ENCODE measurements at places on chromosomes 7 and 10.

- no peak for DNase-seq
Observed at GRCh38 chr7:26307226-26307625, 15.6 kb downstream of the SNX10 start.

DNA sequence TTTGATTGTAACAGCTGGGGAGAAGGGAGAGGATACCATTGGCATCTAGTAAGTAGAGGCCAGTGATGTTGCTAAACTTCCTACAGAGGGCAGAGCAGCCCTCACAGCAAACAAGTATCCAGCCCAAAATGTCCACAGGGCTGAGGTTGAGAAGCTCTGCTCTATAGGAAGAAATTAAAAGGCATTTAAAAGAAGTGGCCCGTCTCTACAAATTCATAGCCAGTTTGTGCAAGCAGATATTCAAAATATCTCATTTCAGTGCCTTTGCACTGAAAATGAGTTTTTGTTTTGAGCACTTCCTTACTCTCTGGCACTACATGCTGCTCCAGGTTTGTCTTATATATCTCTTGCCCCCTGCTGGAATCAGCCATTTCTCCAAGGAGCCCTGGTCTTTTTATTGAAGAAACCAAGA, 330.0 kb downstream of the BBS9 start:
- no peak for DNase-seq

DNA sequence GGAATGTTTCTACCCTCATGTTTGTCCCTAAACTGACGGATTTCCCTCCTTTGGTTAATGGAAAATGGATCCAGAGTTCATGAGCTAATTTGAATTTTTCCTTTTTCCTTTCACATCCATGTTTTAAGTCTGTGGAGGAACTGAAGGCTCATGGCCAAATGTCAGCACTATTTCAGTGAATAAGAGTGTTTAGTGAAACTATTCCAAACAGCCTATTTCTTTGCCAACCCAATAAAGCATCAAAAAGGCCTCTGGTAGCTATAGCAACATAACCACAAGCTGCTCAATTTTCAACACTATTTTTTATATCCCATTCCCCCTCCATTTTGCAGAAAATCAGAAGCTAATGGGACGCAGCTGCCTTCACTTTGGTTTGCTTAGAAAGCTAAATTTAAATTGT, 1454.1 kb downstream of the GATA3 start:
- no peak for DNase-seq

- DNase-seq, result no peak
Observed at GRCh38 chr10:13491747-13492360, 37.0 kb downstream of the BEND7 start.

DNA sequence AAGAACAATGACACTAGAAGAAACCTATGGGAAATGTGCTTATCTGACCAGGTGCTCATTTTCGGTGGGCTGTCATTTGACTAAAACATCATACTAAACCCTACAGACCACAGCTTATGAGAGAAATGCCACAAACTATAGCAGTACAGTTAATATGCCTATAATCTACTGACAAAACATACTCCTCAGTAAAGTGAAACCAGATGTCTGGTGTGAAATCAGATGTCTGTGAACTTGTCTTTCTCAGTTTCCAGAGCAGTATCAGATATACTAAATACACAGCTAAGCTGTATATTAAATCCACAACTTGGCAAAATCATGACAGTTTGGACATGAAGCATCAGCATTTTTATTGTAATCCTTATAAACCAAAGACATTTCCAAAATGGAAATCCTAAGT, 3.3 kb downstream of the IMMP2L start:
- no peak for DNase-seq

- no peak for DNase-seq
Observed at GRCh38 chr7:128030654-128031611, at the start of gene LRRC4. Gene LRRC4, minus strand, starts transcription at chr7:128031437. Its CDS starts 797 bp downstream, at chr7:128030640.

- no peak for DNase-seq
Observed at GRCh38 chr10:30999070-30999712, 32.5 kb downstream of the ZNF438 start.

DNA sequence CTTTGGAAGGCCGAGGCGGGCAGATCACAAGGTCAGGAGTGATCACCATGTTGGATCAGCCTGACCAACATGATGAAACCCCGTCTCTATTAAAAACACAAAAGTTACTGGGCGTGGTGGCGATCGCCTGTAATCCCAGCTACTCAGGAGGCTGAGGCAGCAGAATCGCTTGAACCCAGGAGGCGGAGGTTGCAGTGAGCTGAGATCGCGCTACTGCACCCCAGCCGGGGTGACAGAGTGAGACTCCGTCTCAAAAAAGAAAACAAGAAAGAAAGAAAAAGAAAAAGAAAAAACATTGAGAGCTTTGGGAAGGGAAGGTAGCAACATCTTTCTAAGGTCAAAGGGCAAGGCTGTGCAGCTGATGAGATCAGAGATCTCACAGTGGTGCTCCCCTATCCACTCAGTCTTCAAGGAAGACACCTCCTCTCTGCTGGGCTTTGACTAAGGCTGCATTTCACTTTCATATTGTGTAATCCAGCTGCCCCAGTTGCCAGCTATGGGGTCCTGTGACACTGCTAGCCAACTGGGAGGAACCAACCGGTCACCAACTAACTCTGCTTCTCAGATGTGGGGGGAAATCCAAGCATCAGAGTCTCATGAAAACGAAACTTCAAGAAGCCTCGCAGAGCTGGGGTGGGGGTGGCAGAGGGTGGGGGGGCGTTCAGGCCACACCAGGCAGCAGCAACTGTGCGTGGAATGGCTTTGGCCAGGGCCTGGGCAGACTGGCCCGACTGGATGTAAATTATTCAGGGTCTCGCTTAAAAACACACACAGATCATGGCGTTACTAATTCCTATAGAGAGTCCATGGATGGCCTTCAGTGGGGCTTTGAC, 1.5 kb downstream of the IL15RA start:
- peak; percentile 19 for DNase-seq

- no peak for DNase-seq
Observed at GRCh38 chr10:102923601-102924000, 5.5 kb downstream of the CNNM2 start.

- no peak for DNase-seq
Observed at GRCh38 chr7:150955519-150956394, 22.4 kb downstream of the KCNH2 start.

GRCh38 chr7:134034652-134035051, 92.5 kb upstream of the LRGUK start:
- no peak for DNase-seq

GRCh38 chr10:101464599-101464998, 110.6 kb downstream of the BTRC start:
- DNase-seq, result no peak

DNA sequence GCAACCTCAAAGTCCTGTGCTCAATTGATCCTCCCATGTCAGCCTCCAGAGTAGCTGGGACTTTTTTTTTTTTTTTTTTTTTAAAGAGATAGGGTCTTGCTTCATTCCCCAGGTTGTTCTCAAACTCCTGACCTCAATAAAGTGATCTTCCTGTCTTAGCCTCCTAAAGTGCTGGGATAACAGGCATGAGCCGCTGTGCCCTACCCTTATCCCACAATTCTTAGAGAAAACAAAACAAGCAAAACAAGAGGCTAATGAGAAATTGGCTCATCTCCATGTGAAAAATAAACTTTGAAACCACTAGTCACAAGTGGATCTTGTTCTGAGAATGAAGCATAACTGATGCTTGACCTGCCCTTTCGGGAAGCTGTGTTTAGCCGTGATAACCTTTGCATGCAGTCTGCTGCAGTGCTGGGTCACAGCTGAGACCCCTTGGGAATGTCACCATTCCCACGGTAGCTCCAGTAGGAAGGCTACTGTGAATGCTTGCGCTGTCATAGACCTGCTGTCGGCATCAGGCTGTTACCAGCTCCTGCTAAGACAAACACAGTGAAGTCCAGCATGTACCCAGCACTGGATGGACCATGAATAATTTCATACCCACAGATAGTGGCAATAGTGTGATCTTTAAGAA, 290.7 kb upstream of the KIAA1217 start:
- no peak for DNase-seq

DNA sequence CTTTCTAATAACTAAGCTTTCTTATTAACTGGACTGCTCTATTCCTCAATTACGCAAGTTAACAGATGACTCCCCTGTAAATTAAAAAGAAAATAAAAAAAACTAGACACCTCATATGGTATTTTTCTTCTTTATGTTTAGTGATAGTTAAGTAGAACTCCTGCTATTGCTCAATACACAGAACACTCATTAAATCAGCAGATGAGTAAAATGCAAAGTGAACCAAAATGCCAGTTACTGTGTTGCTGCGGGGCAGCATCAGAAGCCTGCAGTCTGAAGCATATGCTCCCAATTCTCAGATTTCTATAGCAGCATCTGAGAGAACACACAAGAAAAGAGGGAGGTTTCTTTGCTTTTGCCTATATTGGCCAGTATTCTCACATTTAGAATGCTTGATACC, 28.4 kb downstream of the CDK6 start:
- DNase-seq, result no peak

Data from stimulated activated CD8-positive, alpha-beta memory T cell treated with anti-CD3 and anti-CD28 coated beads, Interleukin-2, amount 100 ng/mL, for 1 hour (primary cell).